Stimulated activated CD4-positive, alpha-beta T cell treated with anti-CD3 and anti-CD28 coated beads, Interleukin-12 subunit alpha, Interleukin-12 subunit beta, amount 100 ng/mL, for 24 hours (primary cell): ENCODE measurements at places on chromosomes 3 and 15.

DNA sequence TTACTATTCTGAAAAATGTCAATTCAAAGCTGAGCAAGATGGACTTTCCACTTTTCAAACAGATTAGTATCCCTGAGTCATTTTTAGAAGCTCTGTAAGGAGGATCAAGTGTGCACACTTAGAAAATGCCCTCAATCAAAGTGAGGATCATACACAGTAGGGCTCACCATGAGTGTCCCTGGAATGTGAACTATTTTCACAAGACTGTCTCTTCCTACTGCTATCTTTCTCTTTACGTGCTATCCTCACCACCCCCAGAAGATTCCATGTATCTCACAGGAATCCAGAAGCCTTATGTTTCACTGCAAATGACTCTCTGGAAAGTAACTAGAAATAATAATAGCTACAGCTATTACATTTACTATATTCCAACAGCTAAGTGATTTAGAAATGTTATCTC lies 349.9 kb upstream of the TGFBR2 start:
- no peak for DNase-seq

DNA sequence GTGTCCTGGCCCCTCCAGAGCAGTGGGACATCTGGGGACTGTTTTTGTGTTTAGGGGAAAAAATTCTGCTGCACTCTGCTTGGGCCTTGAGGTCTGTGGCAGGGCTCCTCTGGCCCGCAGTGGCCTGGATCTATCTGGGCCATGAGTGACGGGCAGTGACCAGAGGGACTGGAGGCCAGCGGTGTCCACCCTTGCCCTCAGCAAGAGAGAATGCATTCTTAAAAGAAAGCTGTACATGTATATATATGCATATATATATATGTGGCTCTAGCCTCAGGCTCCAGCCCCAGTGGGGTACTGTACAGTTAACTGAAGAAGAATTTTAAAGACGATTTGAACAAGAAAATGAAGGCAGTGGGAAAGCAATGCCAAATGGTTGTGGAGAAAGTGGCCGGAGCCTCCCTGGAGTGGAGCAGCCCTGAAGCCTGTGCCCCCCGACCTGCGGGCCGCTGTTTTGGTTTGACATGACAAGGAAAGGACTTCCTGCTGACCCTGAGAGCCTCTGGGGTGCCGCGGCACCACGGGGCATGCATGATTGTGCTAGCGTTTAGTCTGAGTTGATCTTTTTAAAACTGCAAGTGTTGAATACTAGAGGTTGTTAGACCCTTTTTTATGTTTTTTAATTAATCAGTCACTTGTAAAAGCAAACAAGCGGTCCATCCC lies 52.2 kb downstream of the PLXNA1 start:
- DNase-seq, result no peak

GRCh38 chr3:197378985-197379718 lies 80.7 kb upstream of the DLG1 start:
- no peak for DNase-seq

DNA sequence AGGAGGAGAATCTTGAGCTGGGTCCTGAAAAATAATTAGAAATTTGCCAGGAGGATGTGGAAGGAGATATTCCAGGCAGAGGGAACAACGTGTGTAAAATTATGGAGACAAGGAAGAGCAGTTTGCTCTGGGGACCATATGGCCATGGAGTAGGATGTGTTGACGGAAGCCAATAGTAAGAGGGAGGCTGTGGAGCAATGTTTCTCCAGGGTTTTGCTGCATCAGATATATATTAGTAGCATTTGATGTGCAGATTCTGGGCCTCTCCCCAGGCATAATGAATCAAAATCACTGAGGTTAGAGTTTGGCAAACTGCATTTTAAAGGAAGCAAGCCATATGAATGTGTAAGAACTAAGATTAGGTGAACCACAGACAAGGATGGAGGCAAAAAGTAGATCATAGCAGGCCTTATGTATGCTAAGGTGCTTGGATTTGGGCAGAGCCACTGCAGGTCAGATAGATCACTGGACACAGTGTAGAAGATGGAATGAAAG lies 192.9 kb upstream of the IL12A start:
- DNase-seq, result no peak

DNA sequence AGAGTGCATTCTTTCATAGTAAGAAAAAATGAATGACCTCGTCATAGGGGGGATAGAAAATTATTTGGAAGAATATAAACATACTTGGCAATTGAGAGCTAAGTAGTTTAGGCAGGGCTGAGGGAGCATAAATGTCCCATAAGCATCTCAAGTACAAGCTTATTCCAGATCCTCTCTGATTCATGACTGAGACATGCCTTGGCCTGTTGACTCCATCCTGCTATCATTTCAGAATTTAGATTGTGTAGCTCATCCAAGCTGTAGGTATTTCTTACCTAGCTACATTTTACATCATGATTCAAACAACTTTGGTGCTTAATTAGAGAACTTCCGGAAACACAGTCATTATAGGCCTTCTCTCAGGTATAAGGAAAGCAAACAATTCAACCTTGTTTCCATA lies 12.3 kb downstream of the POGLUT1 start:
- no peak for DNase-seq

DNA sequence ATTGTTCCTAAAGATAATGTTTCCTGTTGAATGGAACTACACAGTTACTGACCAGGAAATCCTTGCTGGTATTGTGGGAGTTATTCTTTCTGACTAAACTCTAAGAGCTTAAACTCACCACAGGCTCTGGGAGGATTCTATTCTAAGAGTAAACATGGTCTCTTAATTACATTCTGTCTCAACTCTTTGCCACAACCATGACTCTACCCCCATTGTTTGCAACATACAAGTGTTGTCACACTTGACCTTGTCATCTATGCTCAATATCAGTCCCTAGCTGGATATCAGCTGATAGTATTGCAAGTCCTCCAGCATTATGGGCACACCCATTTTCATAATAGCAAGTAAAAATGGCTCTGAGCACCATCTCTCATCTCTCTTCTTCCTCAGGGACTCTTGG lies 29.6 kb upstream of the SECISBP2L start:
- DNase-seq, result no peak

GRCh38 chr3:143450632-143451031 lies 331.1 kb downstream of the CHST2 start:
- DNase-seq, result no peak

- no peak for DNase-seq
Observed at GRCh38 chr3:188571531-188572095, 417.7 kb downstream of the LPP start.

DNA sequence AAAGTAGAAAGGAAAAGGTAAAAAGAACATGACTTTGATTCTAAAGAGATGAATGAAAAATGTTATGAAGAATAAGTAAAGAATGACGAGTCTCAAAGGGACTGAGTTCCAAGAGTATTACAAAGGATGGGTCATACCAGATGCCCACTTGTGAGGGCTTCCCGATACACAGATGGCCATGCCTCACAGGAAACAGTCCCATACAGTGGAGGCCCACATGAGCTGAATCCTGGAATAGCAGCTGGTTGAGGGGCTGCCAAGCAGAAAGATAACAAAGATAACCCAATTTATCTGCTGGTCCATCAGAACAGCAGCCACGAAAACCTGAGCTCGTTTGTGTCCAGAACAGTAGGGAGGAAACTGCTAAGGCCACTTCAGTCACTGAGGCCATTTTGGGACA lies 3.7 kb downstream of the SSR3 start:
- DNase-seq, result no peak

GRCh38 chr3:31456373-31456772 lies 76.4 kb upstream of the STT3B start:
- DNase-seq, result no peak

GRCh38 chr3:59261009-59261408 lies 211.2 kb upstream of the CFAP20DC start:
- no peak for DNase-seq

DNA sequence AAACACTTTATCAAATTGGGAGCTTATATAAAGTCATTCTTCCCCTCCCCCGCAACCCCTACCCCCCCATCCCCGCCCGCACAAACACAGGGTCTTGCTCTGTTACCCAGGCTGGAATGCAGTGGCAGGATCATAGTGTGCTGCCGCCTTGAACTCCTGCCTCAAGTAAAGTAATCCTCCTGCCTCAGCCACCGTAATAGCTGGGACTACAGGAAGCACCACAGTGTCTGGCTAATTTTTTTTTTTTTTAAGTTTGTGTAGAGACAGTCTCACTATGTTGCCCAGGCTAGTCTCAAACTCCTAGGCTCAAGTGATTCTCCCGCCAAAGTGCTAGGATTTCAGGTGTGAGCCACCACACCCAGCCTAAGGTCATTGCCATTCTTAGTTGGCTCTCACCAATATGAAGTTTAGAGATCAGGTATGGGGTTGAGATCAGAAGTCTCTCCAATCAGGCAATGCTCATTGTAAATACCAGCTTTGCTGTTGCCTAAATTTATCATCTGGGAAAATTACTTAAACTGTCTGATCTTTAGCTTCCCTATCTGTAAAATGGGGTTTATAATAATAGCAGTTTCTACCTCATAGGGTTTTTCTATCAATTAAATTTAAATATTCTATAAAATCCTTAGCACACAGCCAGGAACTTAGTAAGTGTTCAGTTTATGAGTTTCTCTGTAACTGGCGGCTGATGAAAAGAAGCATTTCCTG lies 60.3 kb downstream of the TGFBR2 start:
- no peak for DNase-seq

DNA sequence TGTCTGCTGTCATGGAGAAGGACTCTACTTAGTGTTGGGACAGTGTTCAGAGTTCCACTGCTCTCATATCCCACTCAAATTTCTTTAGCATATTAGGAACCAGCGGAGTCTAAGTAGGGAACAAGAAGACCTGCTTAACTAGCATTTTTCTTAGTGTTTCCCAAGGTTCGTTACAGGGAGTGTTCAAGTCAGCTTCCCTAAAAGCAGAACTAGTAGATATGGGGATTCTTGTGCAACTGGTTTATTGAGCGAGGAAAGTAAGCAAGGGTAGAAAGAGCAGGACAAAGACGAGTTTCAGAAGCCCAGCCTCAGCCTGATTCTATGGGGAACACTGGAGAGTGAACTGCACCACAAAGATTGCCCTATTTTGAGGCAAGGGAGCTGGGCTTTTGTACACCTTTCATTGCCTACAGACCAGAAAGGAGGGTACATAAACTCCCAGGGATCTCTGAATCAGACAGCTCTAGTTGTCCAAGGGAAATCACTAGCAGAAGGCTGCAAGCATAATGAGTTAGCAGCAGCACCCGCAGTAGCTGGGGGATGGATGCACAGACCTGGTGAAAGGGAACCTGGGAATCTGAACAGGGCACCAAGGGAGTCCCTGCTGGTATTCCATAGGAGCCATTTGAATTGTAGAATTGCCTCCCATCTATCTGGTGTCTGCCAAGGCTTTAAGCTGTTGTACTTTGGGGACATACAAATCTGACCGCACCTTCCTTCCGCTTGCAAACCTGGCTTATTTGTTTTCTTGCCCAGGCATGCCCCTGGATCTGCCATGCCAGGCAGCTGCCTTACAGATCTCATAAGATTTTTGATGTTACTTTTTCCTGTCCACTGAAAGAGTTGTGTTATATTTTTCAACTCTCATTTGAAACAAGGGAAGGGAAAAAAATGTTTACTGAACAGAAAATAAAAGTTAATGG lies 15.1 kb downstream of the CMTM7 start:
- no peak for DNase-seq

DNA sequence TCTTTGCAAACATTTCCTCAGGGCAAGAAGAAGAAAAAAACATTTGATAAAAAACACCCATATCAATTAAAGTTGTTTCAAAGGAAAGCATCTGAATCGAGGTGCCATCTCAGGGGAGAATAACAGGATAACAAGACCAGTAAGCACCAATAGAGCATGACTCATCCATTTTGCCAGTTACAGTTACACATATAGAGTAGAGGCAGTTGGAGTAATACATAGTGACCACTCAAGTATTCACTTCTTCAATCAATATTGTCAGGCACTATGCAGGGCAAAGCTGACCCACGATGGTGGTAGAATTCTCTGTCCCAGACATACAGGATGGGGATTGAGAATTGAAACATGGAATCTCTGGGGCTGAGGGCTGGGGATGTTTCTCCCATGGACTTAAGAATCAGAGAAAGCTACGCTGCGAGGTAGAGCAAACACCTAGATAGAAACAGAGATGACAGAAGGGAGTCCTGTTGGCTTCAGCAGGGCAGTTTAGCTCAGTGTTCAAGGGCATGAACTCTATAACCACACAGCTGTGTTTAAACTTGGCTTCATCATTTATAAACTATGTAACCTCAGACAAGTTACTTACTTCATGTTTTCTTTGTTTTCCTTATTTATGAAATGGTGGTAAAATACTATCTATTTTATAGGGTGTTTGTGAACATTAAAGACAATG lies 186.4 kb upstream of the NANOGP8 start:
- no peak for DNase-seq

- no peak for DNase-seq
Observed at GRCh38 chr3:187403768-187404288, 35.6 kb downstream of the RTP4 start.

DNA sequence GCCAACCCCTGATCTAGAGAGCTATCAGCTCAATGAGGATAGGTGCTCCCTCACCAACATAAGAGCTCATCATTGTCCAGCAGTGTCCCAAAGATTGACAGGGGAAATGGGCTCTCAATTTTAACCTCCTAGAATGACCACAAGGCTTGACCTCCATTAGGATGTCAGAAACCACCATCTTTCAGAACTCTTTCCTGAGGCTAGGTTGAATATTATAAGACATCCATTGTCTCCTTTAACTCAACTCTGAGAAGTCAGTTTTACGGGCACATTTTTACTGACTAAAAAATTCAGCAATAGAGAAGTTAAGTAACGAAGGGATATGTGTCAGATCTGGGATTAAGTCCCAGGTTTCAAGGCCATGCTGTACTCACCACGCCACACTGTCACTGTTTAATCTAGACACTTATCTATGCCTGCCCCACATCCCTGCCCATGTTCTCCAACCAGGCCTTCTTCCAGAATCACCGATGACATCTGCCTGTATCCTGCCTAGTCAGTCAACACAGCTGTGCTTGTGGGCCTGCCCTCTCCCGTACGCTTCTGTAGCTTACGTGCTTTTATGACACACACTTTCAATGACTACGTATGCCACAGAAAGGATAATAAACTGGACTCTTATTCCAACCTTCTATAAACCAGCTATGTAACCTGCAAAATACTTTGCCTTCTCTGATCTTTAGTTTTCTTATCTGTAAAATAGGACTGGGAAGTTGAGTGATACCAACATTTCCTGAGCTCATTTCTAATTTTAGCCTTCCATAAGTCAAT lies 17.1 kb upstream of the MUC13 start:
- DNase-seq, result no peak

DNA sequence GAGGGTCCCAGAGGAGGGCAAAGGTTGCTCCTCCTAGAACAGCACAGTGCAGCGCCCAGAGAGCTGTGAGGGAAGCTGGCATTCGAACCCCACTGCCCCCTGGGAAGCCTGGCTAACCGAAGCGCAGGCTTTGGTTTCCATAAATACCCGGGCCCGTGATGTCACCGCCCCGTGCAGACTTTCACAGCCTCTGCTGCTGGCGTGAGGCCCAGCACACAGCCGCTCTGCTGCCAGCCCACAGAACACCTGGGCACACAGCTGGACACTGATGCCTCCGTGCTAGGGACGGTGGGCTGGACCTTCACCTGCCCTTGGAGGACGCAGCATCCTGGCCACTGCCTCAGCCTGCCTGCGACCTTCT lies 1.0 kb downstream of the IQSEC1 start:
- DNase-seq, result no peak

GRCh38 chr3:117520582-117520981 lies 811.0 kb downstream of the TUSC7 start:
- DNase-seq, result no peak
